ENCODE measurements at places on chromosomes 6 and 20.

- no peak for DNase-seq
Measured at GRCh38 chr6:112416866-112417265, 69.7 kb downstream of the RFPL4B start.

DNA sequence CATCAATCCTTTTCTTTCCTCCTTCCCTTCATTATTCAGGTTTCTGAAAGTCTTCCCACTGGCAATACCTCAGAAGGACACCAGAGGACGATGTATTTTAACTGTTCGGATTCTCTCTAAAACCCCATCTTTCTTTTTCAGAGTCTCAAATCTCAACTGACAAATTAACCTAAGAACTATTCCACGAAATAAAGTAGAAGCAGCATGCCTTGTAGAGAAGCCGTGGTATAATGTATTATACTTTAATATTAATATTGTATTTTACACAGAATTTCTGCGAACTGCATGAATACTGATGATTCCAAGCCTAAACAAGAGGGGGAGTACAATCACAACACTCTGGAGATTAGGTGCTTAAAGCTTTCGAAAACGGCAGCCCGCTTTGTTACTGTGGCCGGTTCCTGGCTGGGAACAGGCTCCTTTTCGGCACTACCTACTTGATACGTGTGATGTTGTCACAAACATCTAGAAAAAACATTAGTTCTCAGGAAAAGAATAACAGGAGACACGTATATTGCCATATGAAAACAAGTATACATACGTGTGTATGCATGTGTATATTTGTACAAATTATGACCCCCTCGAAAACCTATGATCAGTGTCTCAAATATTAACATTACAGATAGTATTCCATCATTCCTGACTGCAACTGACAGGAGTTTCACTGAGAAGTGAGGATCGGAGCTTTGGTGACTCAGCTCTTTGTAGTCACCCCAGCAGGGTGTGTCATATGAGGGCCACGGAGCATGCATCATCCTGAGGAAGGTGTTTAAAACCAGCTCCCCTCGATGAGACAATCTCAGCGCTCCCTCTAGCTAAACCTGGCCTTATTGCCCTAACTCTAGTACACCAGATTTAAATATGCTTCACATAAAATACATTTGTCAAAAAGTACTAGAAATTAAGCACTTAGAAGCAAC lies 319.7 kb upstream of the TCF21 start:
- DNase-seq: peak; percentile 79

- DNase-seq: no peak
Measured at GRCh38 chr6:138944412-138944811, 43.6 kb downstream of the REPS1 start.

- no peak for DNase-seq
Measured at GRCh38 chr6:8246403-8246802, 144.1 kb upstream of the EEF1E1 start.

DNA sequence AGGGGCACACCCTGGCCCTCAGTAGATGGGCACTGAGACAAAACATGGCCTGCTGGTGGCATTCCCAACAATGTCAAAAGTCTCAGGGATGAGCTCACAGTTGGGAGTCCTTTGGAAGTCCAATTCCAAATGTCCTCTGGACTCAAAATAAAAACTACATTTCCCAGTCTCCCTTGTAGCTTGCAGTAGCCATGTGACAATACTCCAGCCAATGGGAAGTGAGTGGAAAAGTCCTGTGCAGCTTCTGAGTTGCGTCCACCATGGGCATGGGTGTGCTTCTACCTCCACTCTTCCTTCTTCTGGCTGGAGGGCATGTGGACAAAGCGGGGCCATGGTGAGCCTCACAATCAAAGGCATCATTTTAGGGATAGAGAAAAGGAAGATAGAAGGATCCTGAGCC lies 5.8 kb upstream of the ADAM33 start:
- no peak for DNase-seq

DNA sequence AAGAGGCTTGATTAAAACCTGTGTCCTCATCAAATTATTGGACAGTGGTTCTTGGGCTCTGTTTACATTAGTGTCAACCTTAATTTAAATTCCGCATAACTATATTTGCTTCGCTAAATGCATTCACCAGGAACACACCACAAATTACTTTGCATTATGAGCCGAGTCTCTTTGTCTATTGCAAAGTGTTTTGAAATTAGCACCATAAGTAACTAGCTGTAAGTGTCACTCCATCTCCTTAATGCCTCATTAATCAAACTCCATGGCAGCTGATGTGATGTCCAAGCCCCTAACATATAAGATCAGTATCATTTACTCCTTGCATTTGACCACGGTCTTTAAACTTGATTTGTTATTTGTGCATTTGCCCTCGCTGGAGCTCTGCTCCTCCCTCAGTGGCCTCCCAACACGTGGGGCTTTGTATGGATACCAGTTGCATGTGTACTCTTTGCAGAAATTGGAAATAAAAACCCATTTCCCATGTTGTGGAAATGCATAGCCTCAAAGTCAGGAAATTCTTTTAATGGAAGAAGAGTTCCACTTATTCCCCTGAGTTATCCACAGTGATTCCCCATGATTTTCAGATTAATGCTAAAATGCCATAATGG lies 24.6 kb downstream of the FOXA2 start:
- no peak for DNase-seq

DNA sequence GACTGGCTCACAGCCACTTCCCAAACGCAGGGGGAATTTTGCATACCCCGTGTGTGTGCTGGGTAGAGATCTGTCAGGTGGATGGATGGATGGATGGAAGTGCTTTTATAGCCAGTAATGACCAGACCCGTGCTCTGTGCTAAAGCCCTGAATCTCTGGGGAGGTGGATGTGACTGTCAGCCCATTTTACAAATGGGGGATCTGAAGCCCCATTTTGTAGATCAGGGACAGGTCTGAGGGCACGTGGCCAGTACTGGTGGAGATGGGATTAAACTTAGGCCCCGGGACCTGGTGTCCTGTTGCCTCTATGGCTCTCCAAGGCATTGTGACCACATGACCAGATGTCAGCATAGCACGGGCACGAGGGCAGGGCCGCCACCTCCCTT lies 38.2 kb upstream of the ZBP1 start:
- no peak for DNase-seq

- no peak for DNase-seq
Measured at GRCh38 chr6:91976797-91977196, 1389.9 kb upstream of the MAP3K7 start.

- DNase-seq: no peak
Measured at GRCh38 chr6:8588176-8588575, 152.8 kb upstream of the SLC35B3 start.

- no peak for DNase-seq
Measured at GRCh38 chr6:34877869-34878485, 9.9 kb downstream of the TAF11 start.

DNA sequence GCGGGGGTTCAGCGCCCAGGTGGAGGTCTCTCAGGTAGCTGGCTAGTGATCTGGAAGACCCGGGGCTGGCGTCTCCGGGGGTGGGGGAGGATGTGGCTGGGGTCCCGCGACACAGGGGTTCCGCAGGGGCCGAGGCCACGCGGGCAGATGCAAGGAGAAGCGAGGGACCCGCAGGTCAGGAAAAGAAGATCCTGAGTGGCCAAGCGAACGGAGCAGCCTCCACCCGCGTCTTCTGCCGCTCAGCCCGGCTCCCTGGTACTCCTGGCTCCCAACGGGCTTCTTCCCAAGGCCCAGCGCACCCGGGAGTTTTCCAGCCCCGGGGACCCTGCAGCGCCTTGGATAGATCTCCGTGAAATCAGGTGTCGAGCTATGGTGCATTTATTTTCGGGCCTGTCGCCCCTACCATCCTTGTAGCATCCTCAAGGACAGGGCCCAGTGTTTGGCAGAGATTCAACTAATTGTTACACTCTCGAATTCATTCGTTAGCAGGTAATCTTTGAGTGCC lies 682 bp upstream of the CHD6 start:
- DNase-seq: no peak

- DNase-seq: no peak
Measured at GRCh38 chr6:92469186-92469828, 950.1 kb downstream of the EPHA7 start.

GRCh38 chr6:169784821-169785340 lies 33.5 kb downstream of the ERMARD start:
- DNase-seq: peak; percentile 24

DNA sequence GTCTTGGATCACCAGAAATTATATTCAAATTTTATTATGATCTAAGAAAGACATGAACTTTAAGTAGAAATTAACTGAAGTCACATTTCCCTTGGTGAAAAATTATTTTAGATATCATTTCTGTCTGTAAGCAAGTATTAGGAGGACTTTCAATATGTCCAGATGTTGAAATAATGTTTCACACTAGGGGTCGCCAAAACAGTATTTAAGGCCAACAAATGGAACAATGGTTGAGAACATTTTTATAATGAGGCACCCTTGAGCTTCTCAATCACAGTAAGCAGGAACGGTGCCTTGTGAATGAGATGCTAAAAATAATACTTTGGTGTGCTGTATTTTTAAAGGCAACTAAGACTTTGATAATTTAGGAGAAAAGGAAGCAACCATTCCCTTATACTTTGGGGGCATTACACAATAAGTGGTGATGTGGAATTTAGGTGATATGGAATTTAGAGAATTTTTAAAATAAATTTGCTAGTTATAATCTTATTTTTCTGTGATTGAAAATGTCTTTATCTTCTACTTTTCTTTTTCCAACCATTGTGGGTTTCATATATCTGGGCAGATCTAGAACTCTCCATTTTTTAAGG lies 9.6 kb upstream of the SF3B5 start:
- DNase-seq: no peak

DNA sequence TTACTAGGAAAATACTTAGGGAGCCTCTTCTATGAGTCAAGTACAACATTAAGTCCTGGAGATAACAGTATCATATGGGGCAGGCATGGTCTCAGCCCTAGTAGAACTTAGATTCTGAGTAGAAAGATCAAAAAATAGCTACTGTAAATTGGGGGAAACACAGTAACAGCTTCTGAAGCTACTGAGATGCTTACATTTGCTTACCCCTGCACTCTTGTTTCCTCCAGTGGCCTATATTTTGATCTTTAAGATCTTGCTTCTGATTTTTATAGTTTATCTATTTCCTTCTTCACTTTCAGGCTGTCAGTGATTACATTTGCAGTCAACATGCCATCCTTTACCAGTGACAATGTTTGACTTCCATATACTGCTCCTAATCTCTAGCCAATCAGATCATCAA lies 35.3 kb downstream of the HIVEP2 start:
- DNase-seq: no peak

GRCh38 chr6:89895276-89895874 lies 1.1 kb downstream of the GJA10 start:
- peak; percentile 91 for DNase-seq

GRCh38 chr6:2460216-2460745 lies 214.9 kb upstream of the GMDS start:
- no peak for DNase-seq

DNA sequence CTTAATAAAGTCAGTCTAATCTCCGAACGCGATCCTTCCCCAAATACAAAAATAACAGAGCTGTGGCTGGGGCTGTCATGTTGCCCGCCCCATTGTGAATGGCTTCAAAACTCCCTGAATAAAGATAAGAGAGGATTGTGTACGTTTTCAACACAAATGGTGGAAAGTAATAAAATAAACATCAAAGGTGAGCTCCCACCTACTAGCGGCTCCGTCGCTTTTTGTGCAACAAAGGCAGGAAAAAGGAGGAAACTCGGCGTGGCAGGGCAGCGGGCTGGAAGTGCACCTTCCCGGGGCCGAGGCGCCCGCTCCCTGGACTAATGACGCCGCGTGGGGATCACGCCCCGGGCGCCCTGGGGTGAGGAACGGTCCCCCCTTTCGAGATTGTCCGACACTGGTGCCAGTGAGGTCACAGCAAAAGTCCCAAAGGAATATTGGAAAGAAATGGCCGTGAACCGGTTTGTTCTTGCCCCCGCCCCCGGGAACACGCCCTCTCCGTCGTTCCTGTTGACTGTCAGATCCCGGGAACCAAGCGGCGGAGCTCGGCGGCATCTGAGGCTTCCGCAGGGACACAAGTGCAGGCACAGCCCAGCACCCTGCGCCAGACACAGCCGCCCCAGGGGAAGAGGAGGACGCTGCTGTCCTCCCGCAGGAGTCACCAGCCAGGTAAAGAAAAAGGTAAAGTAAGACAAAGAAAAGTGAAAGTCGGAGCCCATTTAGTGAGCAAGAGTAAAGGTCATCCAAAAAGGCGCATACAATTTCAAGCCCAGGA lies 1.1 kb upstream of the FOXQ1 start:
- DNase-seq: peak; percentile 87

GRCh38 chr6:170423814-170424603 lies 117.5 kb downstream of the FAM120B start:
- peak; percentile 49 for DNase-seq

DNA sequence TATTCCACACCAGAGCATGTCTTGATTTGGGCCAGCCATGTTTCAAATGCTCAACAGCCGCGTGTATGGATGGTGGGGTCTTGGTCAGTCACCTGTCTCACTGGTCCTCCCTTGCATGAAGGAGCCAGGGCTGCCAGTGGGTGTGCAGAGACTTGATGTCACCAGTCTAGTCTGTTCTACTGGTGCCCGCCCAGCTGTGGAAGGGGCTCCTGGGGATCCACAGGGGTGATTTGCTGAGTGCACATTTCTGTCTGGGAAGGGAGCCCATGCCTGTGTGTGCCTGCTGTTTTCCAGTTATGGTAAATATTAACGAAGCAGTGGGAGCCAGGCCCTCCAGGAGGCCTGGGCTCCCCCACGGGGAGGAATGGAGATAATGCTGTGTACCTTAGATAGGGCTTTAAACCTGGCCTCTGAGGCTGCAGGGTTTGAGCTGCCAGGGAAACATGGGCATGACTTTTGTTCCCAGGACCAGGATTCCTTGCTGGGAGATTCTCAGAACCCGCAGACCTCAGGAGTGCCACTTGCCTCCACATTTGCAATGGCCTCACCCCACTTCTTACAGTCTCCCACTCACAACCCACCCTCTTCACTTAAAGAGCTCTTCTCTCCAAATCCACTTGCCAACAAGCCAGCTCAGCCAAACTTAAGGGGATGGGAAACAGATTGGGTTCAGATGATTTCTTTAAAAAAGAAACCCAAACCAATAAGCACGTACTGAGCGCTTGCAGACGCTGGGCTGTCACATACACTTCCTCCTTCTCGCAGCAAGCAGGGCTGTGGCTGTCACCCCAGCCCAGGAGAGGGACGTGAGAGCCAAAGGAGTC lies 54.1 kb downstream of the VEGFA start:
- DNase-seq: no peak

GRCh38 chr6:105994118-105994590 lies 92.0 kb upstream of the PRDM1 start:
- DNase-seq: peak; percentile 74

- no peak for DNase-seq
Measured at GRCh38 chr20:20341371-20341770, 26.5 kb upstream of the INSM1 start.

DNA sequence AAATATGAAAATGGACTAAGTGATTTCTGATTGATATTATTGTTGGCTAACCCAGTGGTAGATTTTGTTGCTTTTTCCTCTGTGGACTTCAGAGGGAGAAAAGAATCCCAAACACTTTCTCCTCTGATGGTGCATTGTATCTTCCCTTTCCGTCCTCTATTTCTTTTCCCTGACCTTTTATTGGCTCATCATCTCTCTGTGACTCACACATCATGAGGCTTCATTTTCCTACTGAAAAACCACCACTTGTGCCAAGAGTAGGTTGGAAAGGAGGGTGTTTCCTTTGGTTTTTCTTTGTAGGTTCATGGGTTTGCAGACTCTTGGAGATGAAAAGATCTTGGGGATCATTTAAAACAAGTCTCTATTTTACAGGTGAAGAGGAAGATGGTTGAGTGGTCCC lies 311.7 kb upstream of the JAG1 start:
- no peak for DNase-seq
